ENCODE measurements at places on chromosomes 1 and 21.

- DNase-seq, result no peak
These were observed 49.1 kb downstream of the TRPM2 start for GRCh38 chr21:44402323-44403105.

DNA sequence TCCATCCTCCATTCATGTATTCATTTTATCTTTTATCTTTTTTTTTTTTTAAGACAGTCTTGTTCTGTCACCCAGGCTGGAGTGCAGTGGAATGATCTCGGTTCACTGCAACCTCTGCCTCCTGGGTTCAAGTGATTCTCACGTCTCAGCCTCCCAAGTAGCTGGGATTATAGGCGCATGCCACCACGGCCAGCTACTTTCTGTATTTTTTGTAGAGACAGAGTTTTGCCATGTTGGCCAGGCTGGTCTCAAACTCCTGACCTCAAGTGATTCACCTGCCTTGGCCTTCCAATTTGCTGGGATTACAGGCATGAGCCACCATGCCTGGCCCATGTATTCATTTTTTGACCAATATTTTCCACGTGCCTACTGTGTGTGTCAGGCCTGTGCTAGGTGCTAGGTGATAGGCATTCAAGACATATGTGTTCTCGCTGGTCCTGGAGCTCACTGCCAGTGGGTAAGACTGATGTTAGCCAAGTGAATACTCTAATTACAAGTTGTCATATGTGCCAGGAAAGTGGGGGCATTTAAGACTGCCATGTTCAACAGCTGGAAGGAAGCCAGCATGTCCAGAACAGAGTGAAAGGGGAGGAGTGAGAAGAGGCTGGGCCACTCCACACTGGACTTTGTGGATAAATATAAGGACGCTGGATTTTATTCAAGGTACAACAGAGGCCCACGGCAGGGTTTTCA, 5.3 kb upstream of the CELSR2 start:
- no peak for DNase-seq

- DNase-seq, result no peak
These were observed 674 bp upstream of the ATXN7L2 start for GRCh38 chr1:109482791-109483671.

GRCh38 chr1:229017091-229017490, 253.8 kb upstream of the RAB4A start:
- DNase-seq, result no peak

- no peak for DNase-seq
These were observed 416.2 kb upstream of the ADGRL4 start for GRCh38 chr1:79422726-79423125.

- DNase-seq, result no peak
These were observed 78.8 kb downstream of the DDAH1 start for GRCh38 chr1:85386068-85386722.

- DNase-seq, result peak; percentile 11
These were observed 664 bp downstream of the FAM89A start for GRCh38 chr1:231039161-231040018.

GRCh38 chr1:30321996-30322858, 401.2 kb downstream of the MATN1 start:
- no peak for DNase-seq

DNA sequence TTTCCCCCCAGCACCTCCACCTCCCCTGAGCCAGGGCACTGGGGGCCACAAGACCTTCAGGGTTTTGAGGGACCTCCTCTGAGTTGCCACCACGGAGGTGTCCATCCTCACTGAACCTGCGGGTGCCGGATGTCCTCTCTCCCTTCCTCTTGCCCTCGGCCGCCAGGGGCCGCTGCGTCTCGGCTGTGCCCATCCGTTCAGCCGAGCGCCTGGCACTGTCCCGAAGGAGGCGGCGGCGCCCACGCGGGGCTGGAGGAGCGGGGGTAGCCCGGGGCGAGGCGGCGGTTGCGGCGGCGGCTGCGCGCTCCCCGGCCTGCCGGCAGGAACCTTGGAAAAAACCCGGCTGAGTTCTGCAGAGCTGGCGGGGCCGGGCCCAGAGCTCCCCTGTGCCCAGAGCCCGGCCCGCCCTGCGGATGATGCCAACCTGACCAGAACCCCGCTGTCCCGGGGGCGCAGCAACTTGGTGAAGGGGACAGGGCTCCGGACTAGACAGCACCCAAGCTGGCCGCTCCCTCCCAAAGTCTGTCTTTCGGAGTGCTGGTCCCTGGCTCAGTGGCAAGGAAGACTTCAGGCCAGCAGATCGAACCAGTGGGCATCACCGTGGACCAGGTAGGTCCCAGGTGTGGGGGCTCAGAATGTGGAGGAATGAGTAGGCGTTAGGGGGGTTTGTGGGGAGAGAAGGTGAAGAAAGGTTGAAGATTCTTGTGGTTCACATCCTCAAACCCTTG, 3.7 kb upstream of the PPM1J start:
- peak; percentile 75 for DNase-seq

GRCh38 chr1:5525597-5526384, 466.4 kb downstream of the NPHP4 start:
- no peak for DNase-seq

GRCh38 chr1:54456921-54457529, 50.8 kb upstream of the SSBP3 start:
- no peak for DNase-seq

- no peak for DNase-seq
These were observed 129.2 kb downstream of the NUF2 start for GRCh38 chr1:163450986-163451385.

DNA sequence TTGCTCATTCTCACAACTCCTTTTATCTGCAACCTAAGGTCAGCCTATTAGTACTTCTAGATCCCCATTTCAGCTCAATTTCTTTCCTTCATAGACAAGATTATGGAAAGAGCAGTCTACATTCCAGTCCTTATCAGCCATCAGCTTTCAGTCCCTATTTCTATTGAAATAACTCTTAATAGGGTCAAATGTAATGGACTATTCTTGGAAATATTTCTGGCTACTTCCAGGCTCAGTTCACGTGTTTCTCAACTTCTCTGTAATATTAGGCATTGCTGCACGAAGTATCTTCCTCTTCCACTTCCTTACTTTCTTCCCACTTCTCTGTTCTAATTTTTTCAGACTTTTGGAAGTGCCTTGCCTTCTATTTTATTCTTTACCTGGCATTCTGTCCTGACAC, 232.9 kb upstream of the USP25 start:
- DNase-seq, result peak; percentile 54

GRCh38 chr1:18132022-18132710, 24.6 kb downstream of the IGSF21 start:
- no peak for DNase-seq

- DNase-seq, result no peak
These were observed 15.4 kb downstream of the TTC39A start for GRCh38 chr1:51314974-51315373.

- no peak for DNase-seq
These were observed 27.1 kb downstream of the MPZL1 start for GRCh38 chr1:167748906-167749305.

- DNase-seq, result no peak
These were observed at the start of gene KIF17 for GRCh38 chr1:20717452-20718342. Gene KIF17 (minus strand): TSS chr1:20718007. CDS start chr1:20717706, 301 bp downstream.

DNA sequence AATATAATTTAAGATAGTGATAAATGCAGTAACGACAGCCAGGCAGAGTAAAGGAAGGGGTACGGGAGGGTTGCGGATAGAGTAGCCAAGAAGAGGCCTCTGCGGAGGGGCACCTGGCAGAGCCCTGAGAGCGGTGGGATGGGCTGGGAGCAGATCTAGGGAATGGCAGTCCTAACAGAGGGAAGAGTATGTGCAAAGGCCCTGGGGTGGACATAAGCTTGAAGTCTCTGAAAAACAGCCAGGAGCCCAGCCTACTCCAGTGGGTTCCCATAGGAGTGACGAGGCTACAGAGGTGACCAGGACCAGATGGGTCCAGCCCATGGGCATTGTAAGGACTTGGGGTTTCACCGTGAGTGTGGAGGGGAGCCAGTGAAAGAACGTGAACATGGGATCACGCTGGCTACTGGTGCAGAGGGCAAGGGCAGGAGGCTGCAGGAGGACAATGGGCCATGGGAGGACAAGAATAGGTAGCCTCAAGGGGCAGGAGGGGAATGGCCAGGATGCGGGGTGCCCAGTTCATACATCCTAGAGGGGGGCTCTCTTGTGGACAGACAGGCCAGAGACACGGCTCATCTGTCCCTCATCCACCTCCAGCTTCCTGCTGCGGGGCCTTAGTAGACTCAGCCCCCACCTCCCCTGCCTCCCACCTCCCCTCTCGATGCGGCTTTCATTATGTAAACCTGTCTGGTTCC, 185.7 kb upstream of the VAMP3 start:
- no peak for DNase-seq

DNA sequence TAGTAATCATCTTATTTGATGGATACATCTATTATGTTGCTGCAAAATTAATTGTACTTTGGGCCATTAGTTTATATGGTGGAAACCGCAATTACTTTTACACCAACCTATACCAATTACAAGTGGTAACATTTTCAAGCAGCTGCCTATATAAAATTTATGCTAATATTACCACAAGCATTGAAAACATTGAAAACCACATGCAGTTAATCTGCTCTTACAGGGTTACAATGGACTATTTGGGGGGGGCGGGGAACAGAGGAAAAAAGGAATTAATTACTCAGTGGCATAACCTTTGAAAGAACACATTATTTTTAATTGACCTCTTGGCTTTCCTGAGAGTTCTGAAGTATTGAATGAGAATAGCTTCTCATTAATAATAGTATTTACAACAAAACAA, 1793.2 kb downstream of the NCAM2 start:
- no peak for DNase-seq

DNA sequence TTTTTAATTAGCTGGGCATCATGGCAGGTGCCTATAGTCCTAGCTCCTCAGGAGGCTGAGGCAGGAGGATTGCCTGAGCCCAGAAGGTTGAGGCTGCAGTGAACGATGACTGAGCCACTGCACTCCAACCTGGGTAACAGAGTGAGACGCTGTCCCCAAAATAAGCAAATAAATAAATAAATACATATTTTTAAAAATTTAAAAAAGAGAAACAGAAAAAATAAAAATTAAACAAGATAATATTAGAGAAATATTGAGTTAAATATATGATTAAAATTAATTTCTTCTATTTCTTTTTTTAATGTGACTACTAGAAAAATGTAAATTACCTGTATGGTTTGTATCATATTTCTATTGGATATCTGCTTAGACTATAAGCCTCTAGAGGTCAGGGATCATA, 59.3 kb upstream of the ATP1A1 start:
- no peak for DNase-seq

- no peak for DNase-seq
These were observed 12.3 kb upstream of the METTL13 start for GRCh38 chr1:171769171-171769570.

GRCh38 chr1:108665771-108666170, 4.9 kb upstream of the HENMT1 start:
- no peak for DNase-seq

GRCh38 chr1:155284476-155284875, 7.2 kb downstream of the HCN3 start:
- DNase-seq, result no peak

DNA sequence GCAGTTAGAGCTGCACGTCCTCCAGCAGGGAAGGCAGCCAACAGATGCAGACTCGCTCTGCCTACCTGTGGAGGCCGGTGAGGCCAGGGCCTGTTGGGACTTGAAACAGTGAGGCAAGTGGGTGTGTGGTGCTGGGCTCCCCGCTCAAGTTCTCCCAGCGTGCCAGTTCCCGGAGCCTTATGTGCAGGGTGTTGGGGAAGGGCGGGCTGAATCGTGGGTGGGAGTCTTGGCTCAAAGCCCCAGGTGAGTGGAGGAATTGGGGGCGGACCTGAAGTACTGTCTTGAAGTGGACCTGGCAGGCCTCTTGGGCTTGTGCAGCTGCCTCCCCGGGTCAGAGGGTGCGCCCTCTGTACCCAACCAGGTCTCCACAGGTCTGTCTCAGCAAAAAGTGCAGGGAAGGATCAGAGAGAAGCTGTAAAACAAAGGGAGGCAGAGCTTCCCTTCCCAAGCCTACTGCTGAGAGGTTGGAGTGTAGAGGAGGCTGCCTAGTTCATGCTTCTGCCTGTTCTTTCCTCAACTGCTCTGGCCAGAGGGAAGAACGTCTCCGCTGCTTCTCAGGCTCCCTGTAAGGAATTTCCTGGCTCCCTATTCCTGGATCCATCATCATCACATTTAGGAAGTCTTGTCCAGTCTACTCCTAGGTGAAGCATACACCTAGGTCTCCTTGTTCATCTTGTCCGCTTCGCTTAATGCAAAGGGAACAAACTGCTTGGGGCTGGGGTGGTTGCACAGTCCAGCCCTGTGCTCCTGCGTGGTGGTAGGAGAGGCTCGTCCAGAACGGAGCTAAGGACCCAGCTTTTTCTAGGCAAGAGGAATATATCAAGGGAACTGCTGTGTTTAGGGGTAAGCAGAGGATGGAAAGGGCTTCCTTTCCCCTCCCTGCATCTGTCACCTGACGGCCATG, 14.9 kb downstream of the UTP11 start:
- no peak for DNase-seq

GRCh38 chr1:8723010-8723409, 94.4 kb downstream of the RERE start:
- no peak for DNase-seq

DNA sequence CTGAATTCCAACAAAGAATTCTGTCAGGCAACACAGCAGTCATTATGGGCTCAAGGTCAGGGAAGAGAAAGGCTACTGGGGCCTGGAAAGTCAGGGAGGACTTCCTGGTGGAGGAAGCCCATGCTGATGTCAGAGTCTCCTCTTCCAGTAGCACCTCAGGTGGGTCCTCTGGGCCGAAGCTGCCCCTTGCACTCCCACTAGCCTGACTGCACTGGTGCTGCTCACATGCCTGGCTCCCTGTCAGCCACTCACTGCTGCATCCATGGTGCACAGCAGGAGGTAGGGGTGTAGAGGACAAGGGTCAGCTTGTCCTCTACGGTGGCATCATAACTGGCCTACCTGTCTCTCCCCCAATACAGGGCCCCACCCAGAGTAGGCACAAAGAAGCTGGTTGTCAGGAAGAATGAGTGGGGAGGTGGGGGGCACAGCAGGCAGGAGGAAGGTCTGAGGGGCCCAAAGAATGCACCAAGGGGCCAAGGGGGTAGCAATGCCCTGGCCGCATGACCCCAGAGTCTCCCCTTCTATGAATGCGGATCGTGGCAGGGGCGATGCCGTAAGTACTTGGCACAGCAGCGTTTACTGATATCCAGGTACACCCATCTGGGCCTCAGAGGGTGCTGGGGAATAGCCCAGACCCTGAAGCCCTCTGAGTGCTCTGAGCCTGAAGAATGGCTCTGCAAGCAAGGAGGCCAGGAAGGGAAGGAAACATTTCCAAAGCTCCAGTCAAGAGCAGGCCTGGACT, 80.3 kb downstream of the GLIS1 start:
- no peak for DNase-seq

DNA sequence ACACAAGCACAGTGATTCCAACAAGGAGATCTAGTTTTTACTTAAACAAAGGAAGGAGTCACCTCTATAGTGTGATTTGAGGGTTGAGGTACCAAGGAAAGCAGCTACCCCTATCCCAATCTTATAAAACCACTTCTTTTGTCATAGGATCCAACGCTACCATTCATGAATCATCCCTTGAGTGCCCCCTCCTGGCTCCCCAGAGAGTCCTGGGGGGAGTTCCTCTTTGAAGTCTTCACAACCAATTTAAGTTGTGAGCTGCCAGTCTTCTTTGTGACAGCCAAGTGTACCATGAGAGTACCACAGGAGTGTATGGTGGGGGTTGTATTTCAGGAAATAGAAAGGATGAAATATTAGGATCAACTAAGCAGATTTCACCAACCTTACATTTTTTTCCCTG, 39.1 kb upstream of the NHLH2 start:
- DNase-seq, result no peak
